Skeletal muscle cell (primary cell): ENCODE measurements at places on chromosomes 3 and 15.
A peak's percentile ranks its signal among the peaks of the same experiment; 100 is the strongest.

- no peak for DNase-seq
Measured at GRCh38 chr3:48478626-48479555, 25.1 kb downstream of the SHISA5 start.

- no peak for DNase-seq
Measured at GRCh38 chr3:33060609-33061337, 36.2 kb downstream of the GLB1 start.

- no peak for DNase-seq
Measured at GRCh38 chr15:31248951-31249350, 77.7 kb upstream of the KLF13 start.

DNA sequence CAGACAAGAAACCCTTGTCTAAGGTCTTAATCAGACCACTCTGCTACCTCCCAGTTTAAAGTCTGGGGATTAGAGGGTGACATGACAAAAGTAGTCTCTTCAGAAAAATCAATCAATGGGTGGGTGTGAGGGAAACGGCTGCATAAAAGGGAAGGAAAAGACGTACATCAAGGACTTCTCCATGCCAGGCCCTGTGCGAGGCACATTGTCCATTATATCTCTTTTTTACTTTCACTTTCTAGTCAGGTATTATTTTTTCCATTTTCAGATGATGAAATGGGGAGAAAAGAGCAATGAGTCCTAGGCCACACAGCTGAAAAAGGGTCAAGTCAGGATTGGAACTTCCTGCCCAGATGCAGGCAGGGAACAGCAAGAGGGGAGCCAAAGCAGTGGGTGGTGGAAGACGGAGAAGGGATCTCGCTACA, 4.6 kb upstream of the CX3CR1 start:
- no peak for DNase-seq

DNA sequence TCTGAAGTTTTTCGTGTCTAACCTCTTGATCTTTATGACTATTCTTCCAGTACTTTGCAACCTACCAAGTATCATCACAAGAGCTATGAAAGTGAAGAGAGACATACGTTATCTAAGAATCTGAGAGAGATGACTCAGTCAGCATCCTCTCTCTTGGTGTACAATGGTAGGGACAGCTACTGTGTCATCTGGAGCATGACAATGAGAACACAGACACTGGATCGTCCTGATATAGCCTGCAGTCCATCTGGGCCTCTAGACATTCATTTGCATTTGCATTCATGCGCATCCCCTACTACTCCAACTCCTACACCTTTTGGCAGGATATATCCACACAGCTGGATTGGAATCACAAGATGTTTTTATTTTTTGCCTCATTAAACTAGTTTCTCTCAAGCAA, 115.2 kb downstream of the PEX5L start:
- no peak for DNase-seq

- no peak for DNase-seq
Measured at GRCh38 chr3:18070944-18071343, 328.5 kb upstream of the TBC1D5 start.

DNA sequence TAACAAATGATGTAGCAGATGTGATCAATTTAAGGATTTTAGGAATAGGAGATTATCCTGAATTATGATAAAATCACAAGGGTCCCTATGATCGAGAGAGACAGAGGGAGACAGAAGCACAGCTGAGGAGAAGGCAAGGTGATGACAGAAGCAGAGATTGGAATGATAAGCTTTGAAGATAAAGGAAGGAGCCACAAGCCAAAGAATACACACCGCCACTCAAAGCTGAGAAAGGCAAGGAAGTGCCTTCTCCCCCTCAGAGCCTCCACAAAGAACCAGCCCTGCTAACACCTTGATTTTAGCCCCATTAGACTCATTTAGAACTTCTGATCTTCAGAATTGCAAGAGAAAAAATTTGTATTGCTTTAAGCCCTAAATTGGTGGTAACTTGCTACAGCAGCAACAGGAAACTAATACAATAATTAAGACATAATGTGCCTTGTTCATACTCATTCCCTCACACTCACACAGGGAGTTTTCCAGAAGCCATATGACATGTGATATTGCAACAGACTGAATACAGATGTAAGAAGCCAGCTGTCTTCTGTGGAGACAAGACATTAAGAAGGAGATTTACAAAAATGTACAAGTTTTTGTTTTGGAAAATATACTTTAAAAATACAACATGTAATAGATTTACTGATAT, 38.2 kb downstream of the TRANK1 start:
- DNase-seq = peak; percentile 33
